ENCODE measurements at places on chromosomes 11 and 22.

DNA sequence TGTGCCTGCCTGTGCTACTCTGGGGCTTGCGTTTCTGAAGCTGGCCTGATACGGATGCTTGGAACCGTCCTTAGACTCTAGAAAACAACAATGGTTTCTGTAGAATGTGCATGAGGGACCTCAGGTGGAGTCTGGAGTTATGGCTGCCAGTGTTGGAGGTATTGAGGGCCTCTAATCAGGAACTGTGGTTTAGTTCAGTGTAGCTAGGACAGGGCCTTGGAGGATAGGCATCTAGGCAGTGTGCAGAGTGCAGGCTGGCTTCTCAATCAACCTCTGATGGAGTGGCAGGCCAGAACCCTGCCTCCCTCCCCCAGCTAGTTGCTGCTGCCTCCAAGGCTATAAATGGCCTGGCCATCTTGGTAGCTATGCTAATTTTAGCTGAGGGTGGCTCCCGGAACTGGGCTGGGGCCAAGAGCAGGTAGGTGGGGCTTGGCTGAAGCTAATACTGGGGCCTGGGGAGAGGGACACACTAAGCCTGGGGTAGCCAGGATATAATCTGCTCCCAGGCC is 4.0 kb downstream of the STIM1 start:
- no peak for DNase-seq

DNA sequence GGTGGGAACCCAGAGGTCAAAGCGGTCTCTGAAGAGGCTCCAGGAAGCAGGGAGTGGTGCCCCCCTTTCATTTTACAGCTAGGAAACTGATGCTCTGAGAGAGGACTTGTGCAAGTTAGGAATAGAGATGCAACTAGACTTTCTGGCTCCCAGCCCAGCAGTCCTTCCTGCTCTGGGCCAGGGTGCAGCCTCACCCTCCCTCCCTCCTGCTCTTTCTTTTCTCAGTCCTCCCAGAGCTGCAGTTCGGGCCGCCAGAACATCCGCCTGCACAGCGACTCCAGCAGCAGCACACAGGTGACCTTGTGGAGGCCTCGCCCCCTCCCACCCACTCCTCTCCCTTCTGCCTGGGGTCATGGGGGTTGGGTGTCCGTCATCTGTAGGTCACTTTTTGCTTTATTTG is 51.5 kb downstream of the LHFPL7 start:
- no peak for DNase-seq

- no peak for DNase-seq
Measured at GRCh38 chr22:50551160-50551752, 5.6 kb downstream of the KLHDC7B start.

DNA sequence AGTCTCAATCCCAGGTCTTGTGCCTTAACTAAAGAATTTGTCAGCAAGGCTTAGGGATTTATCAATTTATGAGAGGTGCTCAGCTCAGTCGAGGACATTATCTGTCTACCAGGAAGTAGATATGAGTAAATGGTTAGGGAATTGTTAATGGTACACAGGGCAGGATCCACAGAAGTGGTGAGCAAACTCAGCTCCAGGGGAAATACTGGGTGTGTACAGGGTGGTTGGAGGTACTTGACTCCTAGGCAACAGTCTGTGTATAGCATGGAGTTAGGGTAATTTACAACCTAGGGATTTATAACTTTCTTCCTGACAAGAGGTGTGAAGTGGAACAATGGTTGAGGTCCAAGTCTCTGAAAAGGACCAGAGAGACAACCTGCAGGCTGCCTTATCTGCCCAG is 123.4 kb upstream of the OR9Q1 start:
- DNase-seq = no peak

DNA sequence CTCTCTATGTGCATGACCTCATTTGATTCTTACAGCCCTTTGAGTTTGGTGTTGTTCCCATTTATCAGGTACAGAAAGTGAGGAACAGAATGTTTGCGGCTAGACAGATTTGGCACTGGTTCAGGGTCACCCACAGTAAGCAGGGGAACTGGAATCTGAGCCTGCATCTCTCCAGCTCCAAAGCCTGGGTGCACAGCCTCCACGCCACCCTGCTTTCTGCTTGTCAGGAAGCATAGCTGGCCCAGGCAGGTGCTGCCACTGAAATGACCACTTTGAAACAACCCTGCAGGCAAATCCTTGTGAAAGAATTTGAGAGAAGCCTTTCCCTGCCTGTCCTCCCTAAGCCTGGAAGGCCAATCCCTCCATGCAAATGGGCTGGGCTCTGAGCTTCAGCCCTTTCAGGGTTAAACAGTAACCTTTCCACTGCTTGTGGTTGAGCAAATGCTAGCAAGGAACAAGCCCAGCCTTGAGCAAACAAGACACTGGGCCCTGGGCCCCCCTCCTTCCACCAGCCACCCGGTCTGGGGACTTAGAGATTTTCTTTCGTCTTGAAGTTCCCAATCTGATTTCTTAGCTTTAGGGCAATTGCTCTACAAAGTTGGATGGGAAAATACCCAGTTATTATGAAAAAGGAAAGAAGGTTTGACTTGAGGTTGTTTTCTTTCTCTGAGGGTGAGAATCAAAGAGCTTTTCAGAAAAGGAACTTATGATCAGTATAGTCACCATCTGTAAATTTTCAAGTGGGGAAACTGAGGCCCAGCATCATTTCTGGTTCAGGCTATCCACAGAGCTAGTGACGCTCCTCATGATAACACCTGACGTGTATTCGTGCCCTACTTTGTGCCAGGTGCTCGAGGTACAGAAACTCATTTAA is 19.4 kb downstream of the EHF start:
- DNase-seq = no peak

- no peak for DNase-seq
Measured at GRCh38 chr11:2724653-2725367, 25.0 kb upstream of the KCNQ1OT1 start.

GRCh38 chr11:19988598-19988997 is 171.7 kb downstream of the DBX1 start:
- DNase-seq = no peak

- peak; percentile 66 for DNase-seq
Measured at GRCh38 chr11:111429066-111429506, 50.0 kb upstream of the POU2AF1 start.

DNA sequence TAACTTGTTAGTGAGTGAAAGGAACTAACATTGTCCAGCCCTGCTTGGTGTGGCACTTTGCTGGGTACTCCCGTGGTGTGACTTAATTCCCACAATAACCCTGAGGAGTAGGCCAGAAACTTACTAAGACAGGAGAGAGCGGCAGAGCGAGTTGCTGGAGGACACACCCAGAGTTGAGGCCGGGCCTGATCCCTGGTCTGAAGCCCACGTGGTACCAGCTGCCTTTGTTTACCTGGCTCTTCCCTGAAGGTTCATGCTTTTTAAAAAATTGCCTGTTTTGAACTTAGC is 594 bp downstream of the MPST start:
- DNase-seq = no peak

DNA sequence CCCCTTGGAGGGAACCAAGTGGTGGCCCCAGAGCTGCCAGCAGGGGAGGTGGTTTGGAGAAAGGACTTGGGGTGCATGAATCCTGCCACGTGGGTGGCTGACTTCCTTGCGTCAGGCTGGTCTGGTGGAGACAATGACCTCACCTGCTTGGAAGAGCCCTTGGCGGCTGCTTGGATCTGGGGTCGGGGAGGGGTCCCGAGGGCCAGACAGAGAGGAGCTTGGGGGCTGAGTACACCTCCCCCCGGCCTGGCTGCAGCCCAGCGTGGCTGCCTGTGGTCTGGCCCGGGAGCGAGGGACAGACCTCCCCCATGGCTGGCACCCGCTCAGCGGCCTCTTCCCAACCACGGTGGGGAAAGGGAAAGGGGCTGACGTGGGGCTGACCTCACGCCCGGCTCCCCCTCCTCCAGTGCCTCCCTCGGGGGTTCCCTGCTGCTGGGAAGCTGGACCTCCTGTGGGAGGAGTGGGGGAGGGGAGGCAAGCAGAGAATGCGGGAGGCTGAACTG is 13.8 kb downstream of the LIF start:
- DNase-seq = no peak

- DNase-seq = no peak
Measured at GRCh38 chr22:22974156-22974555, 86.5 kb downstream of the IGLL5 start.

DNA sequence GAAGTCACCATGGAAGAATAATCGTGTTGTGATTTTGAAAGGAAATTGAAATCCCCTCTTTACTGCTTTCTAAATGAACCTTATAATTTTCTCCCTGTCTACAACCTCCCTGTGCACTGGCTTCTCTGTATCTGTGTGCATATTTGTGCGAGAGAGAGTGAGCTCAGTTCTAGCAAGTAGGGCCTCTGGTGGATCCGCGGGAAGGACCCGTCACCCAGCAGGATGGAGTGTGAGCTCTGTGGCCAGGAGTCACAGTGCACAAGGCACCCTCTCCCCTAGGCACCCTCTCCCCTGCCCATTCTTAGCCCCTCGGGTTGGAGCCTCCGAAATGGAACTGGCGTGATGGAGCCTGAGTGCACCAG is 109.0 kb downstream of the TRIM29 start:
- DNase-seq = no peak

- no peak for DNase-seq
Measured at GRCh38 chr11:70078095-70078780, at the start of gene ANO1. TSS of gene ANO1 (plus strand) at chr11:70078317. CDS start at chr11:70078607, 290 bp downstream.

GRCh38 chr11:75554258-75555022 is 7.6 kb upstream of the SERPINH1 start:
- no peak for DNase-seq

GRCh38 chr11:32829680-32830412 is at the start of gene PRRG4:
TSS of gene PRRG4 (plus strand) at chr11:32829927. CDS start at chr11:32830530, 603 bp downstream.
- peak; percentile 55 for DNase-seq

DNA sequence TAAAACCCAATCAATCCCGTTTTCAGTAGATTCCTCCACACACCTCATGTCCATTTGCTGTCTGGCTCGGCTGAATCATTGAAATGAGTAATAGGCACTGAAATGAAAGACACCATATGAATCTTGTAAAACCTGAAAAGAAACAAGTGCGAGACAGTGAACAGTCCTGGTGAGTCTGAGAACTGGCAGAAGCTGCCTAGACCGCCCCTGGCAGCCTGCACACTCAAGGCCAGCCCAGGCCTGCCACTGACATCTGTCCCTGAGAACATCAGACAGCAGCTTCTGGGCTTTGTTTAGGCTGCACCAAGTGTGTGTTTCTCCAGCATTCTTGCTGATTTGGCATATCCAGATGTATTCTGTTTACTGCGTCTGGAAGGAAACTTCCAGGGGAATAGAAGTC is 44.8 kb downstream of the ENDOD1 start:
- DNase-seq = no peak

- DNase-seq = no peak
Measured at GRCh38 chr11:115724666-115725065, 220.5 kb upstream of the CADM1 start.

- DNase-seq = no peak
Measured at GRCh38 chr11:119608781-119609180, 120.2 kb downstream of the NECTIN1 start.

Data from activated CD4-positive, CD25-positive, alpha-beta regulatory T cell treated with anti-CD3 and anti-CD28 coated beads, Interleukin-2, amount 50 U/mL, for 72 hours (primary cell).